Pulmonary artery endothelial cell (primary cell): ENCODE measurements at places on chromosomes 11 and 22.
A peak's percentile ranks its signal among the peaks of the same experiment; 100 is the strongest.

- peak; percentile 17 for DNase-seq
Observed at GRCh38 chr11:35337136-35337913, 82.0 kb downstream of the SLC1A2 start.

DNA sequence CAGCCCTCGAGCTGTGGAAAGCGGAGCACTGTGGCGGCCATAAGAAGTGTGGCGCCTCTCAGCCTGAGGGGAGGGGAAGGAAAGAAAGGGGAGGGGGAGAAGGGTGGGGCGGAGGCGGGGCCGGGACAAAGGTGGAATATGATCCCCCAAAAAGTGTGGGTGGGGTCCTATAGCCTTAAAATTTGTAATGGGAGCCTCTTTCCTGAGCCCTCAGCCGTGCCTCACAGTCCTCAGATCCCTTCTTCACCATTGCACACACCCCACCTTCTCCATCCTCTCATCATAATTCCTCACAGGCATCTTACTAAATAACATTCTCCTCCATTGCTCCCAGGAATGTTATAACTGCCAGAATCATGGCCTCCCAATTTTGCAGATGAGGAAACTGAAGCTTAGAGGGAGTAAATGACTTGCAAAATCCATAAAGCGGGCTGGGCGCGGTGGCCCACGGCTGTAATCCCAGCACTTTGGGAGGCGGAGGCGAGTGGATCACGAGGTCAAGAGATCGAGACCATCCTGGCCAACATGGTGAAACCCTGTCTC, 600 bp upstream of the RAB6A start:
- no peak for DNase-seq

DNA sequence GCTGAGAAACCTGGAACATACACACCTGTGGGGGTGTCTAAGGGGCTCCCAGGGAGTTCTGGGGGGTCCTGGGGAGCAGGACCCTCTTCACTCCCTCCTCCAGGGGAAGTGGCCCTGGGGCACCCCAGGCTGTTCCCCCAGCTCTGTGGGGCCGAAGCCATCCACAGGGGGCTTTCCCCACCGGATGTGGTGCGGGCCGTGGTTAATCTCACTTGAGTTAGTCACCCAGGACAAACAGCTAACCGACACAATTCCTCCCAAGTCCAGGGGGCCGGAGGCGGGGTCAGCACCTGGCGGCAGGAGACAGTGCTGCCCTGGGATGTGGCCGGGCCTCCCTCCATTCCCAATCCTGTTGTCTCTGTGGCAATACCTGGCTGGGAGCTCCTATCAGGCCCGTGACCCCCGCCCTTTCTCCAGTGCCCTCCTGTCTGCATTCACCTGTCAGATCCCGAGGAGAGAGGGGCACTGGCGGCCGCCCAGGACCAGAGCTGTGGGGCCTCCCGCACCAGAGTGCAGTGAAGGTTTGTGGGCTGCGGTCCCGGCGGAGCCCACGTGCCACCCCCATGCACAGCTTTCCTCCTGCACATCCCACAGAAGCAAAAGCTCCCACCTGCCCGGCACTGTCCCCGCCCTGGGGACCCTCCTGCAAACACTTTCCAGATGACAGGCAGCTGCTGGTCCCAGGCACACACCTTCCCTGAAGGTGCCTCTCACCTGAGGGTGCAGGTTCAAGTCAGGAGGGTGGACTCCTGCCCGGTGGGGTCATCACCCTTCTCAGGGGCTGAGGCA, 5.2 kb upstream of the MUC5AC start:
- DNase-seq, result no peak

- no peak for DNase-seq
Observed at GRCh38 chr11:129313541-129314297, 61.9 kb upstream of the BARX2 start.

DNA sequence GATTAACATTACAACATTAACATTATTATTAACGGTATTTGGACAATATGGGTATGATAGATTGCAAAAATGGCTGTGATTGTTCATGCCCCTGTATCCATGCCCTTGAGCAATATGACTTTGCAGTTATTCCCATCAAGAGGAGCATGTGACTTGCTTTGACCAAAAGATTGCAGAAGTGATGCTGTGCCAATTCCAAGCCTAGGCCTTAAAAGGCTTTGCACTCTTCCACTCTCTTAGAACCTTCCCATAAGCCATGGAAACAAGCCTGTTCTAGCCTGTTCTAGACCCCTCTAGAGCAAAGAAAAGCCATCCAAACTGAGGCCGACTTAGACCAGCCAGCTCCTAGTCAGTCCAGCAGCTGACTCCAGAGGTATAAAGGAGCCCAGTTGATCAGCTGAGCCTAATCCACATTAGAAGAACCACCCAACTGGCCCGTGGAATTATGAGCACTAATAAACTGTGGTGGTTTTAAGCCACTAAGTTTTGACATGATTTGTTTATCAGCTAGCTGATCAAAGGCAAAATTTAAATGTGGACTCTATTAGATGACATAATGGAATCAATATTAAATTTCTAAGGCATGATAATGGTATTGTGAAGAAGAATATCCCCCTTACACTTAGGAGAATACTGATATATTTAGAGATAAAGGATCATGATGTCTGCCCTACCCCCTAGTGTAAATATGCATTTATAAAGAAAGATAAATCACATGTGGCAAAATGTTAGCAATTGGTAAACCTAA, 28.6 kb downstream of the RAB30 start:
- no peak for DNase-seq

DNA sequence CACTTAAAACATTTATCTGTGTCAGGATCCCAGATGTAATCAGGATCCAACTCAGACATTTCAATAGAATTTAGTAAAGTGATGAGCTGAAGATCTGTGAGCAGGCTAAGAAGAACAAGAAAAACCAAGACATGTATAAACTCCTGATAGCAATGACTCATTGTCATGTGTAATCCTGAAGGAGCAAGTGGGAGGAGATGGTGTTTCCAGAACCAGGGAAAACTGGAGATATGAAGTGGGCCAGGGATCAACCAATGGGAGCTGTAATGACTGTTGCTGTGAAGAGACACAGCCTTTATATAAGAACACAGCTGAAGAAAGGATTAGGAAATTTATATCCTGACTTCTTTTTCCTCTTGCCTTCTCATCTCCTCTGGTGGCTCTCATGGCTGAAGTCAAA, 682.5 kb upstream of the ARHGAP42 start:
- DNase-seq, result no peak

DNA sequence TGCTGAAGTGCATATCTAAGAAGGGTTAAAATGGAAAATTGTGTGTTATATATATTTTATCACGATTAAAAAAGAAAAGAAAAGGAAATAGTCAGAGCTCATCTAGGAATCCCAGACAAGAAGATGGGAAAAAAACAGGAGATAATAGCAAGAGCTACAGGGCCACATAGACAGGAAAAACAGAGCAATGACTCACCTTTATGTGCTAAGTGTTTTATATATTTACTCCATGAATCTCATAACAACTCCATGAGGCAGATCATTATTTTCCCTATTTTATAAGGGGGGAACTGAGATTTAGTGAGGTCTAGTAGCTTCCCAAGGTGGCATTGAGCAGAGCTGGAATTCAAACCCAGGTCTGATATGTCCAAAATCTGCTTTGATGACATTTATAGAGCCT, 18.1 kb upstream of the ELF5 start:
- DNase-seq, result no peak

DNA sequence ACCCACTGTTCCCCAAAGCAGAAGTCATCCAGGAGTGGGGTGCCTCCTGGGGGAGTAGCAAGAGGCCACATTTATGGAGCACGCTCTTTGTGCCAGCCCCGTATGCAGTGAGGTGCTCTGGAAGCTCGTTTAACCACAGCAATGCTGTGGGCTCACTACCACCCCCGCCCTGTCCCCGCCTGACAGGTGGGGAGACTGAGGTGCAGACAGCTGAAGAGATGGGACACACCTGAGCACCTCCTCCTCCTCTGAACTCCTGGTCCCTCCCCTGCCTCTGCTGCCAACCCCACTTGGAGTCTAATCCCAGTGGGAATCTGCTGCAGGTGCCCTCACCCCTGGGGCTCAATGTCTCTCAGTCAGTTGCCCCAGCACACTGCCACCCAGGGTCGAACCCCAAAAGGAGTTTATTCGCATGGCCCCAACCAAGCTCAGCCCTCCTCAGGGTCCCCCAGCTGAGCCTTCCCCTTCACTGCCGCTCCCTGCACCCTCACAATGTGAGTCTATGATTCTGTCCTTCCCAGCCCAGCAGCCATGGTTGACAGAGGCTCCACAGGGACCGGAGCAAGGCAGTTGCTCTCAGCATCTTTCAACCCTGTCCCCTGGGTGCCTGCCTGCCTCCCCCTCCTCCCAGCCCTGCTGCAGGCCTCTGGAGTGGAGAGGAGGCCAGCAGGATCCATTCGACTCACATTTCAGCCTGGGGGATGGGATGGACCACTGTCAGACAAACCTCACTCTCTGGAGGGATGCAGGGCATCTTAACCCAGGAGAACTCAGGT, 13.3 kb upstream of the BCR start:
- DNase-seq, result no peak

- no peak for DNase-seq
Observed at GRCh38 chr11:3775736-3776406, 21.5 kb downstream of the NUP98 start.

GRCh38 chr11:99739464-99740089, 718.8 kb downstream of the CNTN5 start:
- DNase-seq, result no peak

DNA sequence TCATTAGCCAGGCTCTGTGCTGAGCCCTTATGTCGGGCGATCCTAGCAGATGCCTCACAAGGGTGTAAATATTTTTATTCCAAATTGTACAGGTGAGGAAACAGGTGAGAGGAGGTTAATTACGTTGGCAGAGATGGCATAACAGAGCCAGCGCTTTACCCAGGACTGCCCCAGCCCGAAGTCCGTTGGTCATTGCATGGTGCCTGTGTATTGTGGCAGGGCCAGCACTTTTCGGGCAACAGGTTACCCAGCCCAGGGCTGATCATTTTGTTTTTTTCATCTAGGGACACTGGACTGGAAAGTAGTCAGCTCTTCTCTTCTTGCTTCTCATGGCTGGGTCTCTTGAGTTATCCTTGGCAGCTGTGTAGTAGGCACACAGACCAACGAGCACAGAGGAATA, 202.2 kb upstream of the NAV2 start:
- no peak for DNase-seq

DNA sequence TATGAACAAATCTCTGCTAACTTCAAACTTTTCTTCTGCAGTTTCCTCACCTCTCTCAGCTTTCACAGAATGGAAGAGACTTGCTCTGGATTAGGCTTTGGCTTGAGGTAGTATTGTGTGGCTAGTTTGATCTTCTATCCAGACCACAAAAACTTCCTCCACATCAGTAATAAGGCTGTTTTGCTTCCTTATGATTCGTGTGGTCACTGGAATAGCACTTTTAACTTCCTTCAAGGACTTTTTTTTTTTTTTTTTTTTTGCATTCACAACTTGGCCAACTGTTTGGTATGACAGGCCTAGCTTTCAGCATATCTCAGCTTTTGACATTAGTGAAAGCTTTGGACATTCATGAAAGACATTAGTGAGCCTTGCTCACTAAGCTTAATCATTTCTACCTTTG, 47.5 kb upstream of the LRRC55 start:
- DNase-seq, result no peak

DNA sequence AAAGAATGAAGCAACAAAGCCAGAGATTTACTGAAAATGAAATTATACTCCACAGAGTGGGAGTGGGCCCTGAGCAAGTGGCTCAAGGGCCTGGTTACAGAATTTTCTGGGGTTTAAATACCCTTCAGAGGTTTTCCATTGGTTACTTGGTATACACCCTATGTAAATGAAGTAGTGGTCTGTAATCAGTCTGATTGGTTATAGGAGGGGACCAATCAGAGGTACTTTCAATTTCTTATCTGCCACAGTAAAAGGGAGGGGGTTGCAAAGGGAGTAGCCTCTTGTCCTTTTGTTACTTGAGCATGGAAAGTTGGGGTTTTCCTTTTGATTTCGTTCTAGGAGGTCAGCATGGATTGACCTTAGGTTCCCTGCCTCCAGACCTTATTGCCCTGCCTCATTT, 63.5 kb downstream of the ATM start:
- no peak for DNase-seq

GRCh38 chr11:108897071-108897481, 232.2 kb downstream of the DDX10 start:
- DNase-seq, result no peak

DNA sequence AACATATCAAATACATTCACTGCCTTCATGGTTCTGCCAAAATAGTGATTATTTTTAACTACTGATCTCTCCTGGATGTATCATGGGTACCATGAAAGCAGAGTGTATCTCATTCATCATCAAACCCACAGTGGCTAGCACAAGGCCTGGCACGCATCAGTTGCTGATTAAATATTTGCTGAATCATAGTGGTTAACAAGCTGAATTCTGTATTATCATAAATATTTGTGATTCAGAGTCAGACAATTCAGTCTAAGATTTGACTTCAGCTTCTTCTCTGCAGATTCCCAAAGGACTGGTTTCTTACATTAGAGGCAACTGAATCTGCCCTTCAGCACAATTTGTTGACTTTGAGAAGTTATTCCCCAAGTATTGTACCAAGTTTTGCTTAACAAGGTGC, 715.8 kb upstream of the LRRC4C start:
- DNase-seq, result no peak

DNA sequence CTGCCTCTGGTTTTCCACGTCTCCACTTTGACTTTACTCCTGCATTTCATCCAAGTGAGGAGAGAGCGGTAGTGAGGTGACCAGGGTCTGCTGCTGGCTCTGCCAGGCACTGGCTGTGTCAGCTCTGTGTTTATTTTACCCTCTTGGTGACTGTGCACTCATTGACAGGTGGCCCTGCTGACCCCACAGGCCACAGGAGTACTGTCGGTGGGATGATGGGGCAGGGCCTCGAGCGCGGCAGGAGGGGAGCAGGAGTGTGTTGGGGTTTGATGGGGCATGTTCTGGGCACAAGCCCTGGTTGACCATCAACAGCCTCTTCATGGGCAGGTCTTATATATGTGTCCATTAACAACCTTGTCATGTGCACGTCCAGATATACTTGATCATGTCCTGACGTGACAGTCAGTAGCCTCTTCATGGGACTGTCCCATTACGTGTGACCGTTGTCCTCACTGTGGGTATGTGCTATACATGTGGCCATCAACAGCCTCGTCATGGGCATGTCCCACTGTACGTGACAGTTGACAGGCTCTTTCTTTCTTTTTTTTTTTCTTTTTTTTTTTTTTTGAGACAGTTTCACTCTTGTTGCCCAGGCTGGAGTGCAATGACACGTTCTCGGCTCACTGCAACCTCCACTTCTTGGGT, 31.4 kb upstream of the ACR start:
- DNase-seq, result no peak

DNA sequence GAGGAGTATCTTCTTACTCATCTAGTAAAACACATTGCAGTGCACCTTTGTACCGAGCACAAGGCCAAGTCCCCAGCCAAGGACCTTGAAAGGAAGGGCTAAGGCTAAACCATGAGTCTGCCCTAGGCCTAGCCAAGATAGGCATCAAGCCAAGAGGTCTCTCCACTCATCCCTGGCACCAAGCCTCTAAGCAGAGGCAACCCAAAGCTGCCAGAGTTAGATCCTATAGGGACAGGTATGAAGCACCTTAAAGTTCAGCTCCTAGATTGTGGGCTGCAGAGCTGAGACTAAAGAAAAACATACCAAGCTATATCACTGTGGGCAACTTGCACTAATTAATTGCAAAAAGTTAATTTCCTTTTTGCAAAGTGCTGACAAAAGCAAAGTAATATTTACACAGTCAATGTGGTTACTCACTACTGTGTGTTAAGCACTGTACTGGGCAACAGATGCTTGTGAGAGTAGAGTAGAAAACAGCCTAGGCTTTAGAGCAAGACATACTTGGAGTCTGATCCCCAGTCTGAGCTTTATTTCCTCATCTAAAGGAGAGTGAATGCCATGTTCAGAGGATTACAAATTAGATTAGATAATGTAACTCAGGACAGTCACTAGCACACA, 7.2 kb downstream of the COA4 start:
- DNase-seq, result no peak
